Effector CD4-positive, alpha-beta T cell (primary cell): ENCODE measurements at places on chromosomes 12 and 14.
A peak's percentile ranks its signal among the peaks of the same experiment; 100 is the strongest.

DNA sequence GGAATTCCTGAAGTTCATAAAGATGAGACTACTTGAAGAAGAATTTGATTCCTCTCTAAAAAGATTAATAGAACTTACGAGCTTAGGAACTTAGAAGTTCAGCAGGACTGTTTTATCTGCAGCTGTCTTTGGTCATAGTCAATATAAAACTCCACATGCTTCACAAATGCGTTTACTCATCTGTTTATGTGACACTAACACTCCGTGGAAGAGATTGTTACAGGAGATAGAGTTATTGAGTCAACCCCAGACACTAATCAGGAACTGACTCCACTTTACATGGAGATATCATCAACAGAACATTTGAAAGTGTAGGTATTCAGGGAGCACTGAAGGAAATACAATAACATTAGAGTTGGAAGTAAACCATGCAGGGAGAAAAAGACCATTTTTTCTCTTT lies 92.8 kb downstream of the LRFN5 start:
- no peak for DNase-seq

DNA sequence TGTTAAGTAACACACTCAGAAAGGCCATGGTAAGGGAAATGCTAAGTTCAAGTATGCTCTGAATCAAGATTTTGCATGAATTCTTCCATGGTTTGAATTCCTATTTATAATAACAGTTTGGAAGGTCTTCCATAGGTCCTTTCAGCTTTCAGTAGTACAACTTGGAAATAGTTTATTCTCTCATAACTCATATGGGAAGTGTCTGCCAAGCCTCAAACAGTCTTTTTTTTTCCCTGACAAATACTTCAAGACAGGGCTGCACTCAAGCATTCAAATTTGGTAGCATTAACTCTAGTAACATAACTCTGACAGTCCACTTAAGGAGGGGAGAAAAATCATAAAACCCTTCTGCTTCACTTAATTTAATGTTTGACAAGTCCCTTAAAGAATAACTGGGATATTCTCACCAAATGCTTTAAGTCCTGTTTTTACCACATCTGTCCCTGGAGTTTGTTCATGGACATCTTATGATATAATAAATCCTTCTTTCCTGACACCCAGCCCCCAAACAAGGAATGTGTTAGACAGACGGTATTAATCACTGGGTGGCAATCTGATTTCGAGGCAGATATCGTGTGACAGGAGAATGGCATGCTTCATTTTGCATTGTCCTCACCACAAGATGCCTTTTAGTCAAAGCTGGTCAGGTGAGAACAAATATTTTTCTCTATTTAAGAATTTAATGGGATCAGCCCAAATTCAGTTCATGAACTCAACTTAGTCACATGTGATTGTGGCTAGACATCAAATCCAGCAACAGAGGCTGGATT lies 165.7 kb downstream of the BMP4 start:
- DNase-seq, result no peak

DNA sequence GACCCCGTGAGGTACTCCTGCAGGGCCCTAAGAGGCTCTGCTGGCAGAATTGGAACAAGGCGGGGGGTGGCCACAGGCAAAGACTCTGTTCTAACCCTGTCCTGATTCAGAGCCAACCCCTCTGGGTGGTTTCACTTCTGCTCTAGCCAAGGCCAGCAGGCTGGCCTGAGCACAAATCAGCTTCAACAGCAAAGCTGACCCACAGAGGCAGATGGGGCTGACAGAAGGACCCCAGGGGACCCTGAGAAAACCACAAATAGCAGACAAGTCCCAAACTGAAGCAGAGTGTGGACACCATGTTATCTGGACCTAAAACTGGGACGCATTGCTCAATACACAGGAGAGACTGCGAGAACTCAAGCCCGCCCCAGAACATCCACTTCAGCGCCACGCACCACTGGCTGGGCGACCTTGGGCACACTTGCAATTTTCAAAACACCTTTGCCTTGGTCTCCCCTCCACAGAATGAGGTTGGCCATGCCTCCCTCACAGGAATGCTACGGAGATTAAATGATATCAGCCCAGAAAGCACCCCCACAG lies 76.4 kb upstream of the DICER1 start:
- DNase-seq, result no peak

GRCh38 chr14:105497671-105498429 lies 6.8 kb downstream of the TEDC1 start:
- no peak for DNase-seq

- DNase-seq, result no peak
Observed at GRCh38 chr14:91038439-91038838, 22.0 kb downstream of the RPS6KA5 start.

DNA sequence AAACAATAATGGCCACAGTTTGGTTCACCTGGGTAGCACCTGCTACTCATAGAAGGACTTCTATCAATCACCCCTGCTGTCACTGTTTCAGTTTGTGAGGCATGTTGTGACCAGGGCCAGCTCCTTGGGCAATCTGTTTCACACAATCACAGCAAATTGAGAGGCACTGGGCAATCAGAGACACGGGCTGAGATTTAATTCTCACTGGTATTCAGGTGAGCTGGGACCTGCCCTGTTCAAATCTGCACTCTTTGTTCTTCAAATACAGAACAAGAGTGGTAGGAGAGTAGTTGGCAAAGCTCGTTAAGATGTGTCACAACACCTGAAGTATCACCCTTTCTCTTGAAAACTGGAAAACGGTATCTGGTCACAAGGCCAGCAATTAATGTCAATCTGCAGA lies 57.8 kb upstream of the NAP1L1 start:
- DNase-seq, result no peak

DNA sequence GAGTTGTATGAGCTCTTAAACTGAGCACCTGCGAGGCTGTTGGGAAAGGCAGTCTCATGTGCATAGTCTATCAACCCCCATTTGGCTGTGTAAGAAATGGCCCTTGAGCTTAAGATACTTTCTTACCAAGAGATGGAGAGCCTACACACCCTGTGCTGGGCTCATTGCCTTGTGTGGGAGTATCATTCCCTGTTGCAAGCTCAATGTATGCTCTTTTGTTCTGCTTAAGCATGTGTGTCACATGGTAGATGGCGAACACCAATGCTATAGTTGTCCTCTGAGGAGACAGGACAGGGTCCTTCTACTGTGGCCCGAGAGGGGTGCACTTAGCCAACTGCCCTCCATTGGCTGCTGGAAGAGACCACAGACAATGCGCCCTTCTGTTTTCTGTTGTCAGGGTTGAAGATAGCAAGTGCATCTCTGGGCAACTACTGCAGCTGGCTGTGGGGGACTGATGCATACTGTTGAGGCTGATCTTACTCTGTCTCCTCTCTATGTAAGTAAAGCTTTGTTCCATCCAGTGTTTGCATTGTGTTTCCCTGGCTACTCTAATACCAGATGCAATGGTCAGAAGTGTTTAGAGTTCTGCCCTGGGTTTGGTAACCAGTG lies 79.5 kb downstream of the PTPRB start:
- DNase-seq, result no peak

- no peak for DNase-seq
Observed at GRCh38 chr14:94390372-94391086, 2.1 kb upstream of the SERPINA1 start.

- DNase-seq, result no peak
Observed at GRCh38 chr12:112419297-112420133, 768 bp downstream of the PTPN11 start.

- no peak for DNase-seq
Observed at GRCh38 chr12:92110083-92110640, 35.5 kb downstream of the BTG1 start.

DNA sequence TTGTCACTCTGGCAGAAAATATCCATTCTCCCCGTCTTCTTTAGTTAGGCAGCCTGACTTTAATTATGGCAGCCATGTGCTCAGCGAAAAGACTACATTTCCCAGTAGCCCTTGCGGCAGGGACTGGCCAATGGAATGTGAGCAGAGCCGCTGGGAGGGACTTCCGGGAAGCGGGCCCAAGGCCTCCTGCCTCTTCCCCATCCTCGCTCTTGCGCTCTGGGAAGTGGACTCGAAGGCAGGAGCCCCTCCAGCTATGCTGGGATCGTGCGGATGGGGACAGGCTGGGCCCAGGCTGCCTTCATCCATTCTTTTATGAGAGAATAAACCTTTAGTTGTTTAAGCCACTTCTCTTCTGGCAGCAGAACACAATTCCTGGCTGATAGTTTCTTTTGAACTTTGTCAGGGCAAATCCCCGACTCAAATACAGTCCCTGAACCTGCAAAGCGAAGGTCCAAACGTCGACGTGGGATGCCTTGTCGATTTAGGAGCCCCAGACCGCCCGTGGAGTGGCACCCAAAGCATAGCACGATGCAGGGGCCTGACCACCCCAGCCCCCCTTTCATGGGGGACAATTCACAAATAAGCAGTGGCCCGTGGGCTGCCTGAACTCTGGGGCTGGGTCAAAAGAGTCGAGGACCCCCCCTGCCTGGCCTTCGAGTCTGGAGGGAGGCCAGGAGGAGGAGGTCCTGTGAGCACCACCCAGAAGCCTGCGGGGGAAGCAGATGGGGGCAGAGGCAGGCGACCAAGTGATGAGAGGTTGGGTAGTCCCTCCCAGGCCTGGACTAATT lies 15.6 kb upstream of the LRTM2 start:
- peak; percentile 83 for DNase-seq

DNA sequence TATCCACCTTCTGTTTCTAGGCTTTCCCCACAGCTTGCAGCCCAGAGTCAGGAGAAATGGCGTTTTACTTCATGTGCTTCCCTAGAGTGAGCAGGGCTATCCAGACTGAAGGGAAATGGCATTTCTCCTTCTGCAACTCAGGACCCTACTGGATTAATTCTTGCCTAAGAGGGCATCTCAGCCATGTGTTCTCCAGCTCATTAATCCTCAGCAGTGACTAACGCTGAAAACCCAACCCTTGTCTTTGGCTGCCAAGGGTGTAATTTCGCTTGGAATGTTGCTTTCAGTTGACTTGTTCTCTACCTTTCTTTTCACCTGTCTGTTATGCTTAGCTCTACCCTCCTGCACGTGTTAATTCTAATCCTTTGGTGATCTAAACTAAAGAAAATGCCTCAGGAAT lies 21.0 kb upstream of the EMP1 start:
- no peak for DNase-seq

DNA sequence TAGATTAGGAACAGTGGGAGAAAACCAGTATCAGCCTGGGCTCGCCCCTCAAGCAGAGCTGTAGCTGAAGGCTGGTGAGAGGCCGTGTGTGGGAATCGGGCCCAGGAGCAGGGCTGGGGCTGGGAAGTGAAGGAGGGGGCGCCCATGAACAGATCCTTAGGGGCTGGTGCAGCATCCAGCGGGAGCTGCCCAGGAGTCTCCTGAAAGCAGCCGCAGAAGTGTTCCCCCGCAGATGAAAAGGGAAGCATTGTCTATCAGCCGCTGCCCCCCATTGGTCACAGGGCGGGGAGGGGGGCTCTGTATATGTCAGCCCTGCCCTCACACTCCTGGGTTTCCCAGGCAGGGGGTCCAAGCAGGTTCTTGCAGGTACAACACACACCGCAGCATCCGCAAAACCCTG lies 15.6 kb upstream of the RFLNA start:
- no peak for DNase-seq

GRCh38 chr14:96634896-96635295 lies 132.7 kb downstream of the PAPOLA start:
- no peak for DNase-seq

- DNase-seq, result no peak
Observed at GRCh38 chr14:68020999-68021663, 201.6 kb downstream of the RAD51B start.

DNA sequence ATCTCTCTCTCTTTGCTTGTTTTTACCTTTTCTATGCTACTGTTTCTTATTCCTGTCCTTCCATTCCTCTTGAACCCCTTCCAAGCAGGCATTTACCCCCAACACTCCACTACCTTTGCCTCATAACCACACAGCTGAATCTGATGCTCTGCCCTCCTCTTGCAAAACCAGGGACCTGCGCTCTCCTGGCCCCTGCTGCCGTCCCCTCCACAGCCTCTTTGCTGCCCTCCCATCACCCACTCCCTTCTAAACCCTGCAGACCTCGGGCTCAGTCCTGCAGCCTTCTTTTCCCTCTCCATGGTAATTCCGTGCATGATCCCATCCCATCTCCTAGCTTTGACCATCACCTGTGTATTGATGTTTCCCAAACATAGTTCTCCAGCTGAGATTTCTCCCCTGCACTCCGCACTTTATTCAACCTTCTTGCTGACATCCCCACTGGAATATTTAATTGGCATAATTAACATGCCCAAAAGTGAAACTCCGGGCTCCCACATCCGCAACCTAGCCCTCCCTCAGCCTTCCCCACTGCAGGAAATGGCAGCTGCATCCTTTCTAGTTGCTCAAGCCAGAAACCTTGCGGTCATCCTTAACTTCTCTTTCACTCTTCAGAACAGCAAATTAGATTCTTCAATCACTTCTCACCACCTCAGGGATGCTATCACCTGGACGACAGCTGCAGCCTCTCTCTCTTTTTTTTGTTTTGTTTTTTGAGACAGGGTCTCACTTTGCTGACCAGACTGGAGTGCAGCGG lies 16.0 kb downstream of the FIGNL2 start:
- no peak for DNase-seq

DNA sequence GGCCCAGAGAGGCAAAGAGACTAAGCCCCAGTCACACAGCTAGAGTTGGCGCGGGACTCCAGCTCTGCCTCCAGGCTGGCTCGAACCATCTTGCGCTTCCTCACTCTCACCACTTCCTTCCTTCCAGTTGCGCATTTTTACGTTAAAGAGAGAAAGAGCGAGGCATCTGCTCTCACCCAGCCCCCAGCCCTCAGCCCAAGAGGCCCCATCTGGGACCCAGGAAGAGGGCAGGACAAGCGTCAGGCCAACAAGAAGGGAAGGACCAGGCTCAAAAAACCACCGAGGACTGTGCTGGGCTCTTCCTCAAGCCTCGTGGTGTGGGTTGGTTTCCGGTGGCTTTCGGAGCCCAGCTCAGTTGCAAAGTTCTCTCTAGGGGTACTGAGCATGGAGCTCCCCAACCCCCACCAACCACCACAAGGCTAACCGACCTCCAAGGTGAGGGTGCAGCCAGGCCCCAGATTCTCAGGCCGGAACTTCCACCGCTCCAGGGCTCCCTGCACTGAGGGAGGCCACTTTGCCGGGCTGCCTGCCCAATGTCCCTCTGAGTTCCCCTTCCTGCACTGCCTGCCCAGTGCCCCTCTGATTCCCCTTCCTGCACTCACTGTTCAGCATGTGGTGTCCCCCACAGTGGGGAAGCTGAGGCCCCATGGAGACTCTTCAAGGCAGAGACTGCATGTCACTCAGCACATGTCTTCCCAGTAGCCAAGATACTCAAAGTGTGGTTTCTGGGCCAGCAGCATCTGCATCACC lies 35.9 kb downstream of the TESC start:
- DNase-seq, result no peak

GRCh38 chr12:103020839-103021238 lies 63.4 kb downstream of the ASCL1 start:
- no peak for DNase-seq
